ENCODE measurements at places on chromosomes 13 and 19.

- peak; percentile 53 for DNase-seq
Observed at GRCh38 chr19:49851456-49852259, 699 bp downstream of the PTOV1 start.

DNA sequence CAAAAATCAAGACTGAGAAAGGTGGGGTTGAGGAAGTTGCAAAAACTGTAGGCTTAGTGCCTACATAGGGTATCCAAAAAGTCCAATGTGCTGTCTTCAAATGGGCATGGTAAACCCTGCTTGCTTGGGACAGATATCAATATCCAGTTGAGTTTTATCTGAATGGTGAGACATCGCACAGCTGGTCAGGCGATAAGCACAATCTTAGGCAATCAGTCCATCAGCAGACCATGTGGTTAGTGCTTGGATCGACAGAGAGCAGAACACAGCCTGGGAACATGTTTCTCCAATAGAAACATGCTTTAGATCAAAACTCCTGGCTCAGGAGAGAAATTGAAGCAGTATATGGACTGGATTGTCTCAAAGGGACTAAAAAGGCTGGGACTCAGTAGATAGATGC lies 151.3 kb upstream of the IPO5 start:
- DNase-seq = no peak

GRCh38 chr13:74438901-74439300 lies 304.7 kb upstream of the KLF12 start:
- no peak for DNase-seq

GRCh38 chr19:46406976-46407375 lies 6.4 kb downstream of the CCDC8 start:
- DNase-seq = no peak

- DNase-seq = no peak
Observed at GRCh38 chr13:20439261-20439660, 86.4 kb downstream of the CRYL1 start.
